ENCODE measurements at places on chromosomes 7 and 10.

DNA sequence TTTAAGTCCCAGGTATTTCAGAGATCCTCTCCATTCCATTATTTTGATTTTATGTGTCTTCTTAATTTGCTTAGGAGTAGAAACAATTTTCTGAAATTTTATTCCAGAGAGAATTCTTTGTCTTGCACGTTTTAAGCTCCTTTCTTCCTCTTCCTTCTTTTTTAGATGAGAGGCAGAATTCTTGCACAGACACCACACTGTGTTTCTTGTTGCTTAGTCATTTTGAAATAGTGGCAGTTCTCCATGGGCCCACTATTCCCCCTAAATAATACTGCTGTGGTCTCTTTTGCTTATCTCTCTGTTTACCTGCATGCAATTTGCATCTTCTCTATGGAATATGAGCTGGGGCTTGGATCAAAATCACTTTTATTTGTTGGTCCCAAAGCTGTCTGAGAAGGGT lies 54.3 kb upstream of the WAC start:
- DNase-seq: no peak

- no peak for DNase-seq
These were observed 87.8 kb downstream of the NRCAM start for GRCh38 chr7:108368466-108368865.

- DNase-seq: no peak
These were observed 171.8 kb downstream of the EGFR start for GRCh38 chr7:55190511-55191160.

- DNase-seq: no peak
These were observed 112.2 kb downstream of the MGMT start for GRCh38 chr10:129579228-129579627.

GRCh38 chr10:114166043-114166442 lies 8.0 kb downstream of the CCDC186 start:
- no peak for DNase-seq

DNA sequence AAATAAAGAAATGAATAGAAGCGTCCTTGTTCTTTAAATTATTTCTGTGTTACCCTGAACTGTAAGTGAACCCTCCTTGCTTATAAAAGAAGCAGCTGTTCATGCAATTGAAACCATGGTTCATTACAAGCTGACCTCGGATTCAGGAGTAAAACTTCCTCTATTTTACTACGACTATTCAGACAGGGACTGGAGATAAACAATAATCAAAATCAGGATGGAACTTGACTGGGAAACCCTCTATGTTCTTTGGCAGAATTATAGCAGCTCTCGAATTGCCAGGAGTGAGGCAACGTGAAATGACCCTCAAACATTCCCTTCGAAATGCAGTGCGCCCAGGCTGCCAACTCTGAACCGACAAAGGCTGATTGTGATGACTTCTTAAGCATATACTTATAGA lies 172.1 kb downstream of the CYP26A1 start:
- no peak for DNase-seq

DNA sequence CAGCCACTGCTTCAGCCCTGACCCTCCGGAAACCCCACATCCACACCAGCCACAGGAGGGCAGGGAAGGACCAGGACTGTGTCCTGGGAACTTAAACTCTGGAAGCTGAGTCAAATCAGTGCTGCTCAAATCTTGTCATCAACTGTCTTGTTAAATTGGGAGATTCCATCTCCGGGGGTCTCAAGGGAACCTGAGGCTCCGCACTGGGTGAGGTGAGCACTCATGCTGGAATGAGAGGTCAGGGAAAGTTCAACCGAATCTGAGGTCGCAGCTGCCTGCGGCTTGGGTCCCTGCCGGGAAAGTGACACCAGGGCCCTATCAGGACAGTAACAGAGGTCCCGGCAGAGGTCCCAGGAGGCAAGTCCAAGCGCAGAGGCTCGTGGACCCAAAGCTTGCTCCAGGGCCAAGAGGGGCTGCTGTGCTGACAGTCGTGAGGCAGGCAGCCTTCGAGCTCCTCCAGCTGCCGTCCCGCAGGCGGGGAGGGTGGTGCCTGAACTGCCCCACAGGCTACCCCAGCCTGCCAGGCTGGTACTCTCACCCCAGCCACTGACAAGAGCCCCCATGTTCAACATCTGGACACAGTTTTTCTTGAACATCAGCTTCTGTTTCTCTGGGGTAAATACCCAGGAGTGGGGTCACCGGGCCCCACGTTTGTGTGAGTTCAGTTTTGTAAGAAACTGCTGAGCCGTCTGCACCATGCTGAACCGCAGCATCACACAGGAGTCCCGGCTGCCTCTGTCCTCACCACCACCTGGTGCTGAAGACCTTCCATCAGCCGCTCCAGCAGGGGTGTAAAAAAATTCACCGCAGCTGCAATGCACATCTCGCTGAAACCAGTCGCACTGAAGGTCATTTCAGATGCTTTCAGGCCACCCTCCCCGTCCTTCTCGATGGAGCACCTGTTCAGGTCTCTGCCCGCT lies 101.0 kb downstream of the DIP2C start:
- no peak for DNase-seq

GRCh38 chr10:58517491-58518355 lies 5.1 kb downstream of the BICC1 start:
- DNase-seq: no peak

DNA sequence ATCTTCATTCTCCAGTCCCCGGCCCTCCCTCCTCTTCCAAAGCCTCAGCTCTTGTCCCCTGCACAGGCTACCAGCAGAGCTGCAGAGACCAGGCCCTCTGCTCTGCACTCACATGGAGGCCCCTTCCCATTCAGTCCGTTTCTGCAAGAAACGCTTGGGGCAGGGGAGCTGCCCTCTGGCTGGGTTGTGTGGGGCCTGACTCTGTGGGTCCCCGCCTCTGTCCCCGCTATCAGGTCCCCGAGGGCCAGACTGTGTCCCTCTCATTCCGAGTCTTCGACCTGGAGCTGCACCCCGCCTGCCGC lies 1.5 kb downstream of the PCOLCE start:
- no peak for DNase-seq

DNA sequence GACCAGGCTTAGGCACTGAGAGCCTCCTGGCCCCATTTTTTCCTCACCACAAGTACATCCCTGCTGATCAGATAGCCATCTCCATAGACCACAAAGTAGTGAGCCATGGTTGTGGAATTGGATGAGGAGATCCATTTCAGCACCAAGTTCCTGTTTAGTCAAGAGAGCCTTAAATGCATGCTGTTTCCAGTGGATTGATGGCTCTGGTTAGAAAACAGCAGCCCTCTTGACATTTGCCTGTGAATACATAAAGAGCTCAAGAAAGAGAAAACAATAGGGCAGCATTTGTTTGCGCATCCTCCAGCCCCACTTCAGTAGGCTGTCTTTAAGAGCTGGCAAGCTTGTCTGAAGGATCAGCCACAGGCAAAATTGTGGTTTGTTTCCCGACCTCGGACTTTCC lies 251.2 kb downstream of the POU6F2 start:
- no peak for DNase-seq

- no peak for DNase-seq
These were observed 140.4 kb upstream of the MAGI2 start for GRCh38 chr7:79593866-79594301.

DNA sequence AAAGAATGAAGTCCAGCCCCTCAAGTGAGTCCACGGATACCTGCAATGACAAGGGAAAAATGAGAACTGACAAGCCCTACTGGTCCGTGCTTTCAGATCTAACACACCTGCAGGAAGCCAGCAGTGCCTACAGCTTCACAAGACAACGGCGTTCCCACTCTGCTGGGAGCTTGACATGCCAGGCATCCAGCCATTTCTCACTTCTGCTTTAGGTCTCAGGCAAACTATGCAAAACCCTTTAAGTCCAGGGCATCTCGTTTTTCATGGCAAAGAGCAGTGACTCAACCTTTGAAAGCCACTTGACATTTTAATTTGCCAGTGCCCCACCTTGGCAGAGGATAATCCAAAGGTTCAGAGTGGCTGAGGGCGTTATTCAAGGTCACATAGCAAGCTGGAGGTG lies 49.1 kb upstream of the GPAM start:
- no peak for DNase-seq

DNA sequence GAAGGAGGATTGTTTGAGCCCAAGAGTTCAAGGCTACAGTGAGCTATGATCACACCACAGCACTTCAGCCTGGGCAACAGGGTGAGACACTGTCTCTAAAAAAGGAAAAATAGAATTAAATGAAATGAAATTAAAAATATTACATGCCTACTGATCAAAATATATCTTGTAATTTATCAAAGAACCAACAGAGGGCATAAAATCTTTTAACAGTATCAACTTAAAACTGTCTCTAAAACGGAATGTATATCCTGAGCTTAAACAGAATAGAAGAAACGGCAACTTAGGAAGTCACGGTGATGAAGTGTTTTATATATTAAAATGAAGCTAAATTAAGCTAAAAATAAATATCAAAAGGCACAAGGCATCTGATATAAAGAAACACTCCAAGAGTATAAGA lies 78.8 kb downstream of the MTPAP start:
- DNase-seq: no peak

DNA sequence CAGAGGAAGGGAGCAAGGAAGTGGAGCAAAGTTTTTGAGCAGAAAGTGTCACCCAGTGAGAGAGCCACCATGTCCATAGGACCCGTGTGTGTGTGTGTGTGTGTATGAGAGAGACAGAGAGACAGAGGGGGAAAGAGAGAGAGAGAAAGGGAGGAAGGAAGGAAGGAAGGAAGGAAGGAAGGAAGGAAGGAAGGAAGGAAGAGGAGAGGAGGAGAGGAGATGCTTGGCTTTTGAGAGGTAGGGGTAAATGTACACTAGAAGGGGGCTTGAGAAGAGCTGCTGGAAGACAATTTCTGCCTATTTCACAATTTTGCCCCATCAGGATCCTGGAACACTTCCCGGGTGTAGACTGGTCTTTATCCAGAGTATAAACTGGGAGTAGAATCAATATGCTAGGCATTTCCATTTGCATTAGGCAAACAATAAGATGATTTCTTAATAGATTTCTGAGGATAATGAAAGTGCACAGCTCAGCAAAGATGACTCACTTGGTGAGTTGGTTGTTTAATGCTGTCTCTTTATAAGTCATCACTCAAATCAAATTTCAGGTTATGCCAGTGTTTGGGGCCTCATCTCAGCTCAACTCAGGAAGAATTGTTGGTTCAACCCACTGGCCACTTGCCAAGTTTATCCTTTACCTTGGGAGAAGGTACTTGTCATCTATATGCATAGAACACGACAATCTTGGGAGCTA lies 70.0 kb upstream of the FAM13C start:
- no peak for DNase-seq

- no peak for DNase-seq
These were observed 1.1 kb downstream of the AUTS2 start for GRCh38 chr7:69599286-69599954.

DNA sequence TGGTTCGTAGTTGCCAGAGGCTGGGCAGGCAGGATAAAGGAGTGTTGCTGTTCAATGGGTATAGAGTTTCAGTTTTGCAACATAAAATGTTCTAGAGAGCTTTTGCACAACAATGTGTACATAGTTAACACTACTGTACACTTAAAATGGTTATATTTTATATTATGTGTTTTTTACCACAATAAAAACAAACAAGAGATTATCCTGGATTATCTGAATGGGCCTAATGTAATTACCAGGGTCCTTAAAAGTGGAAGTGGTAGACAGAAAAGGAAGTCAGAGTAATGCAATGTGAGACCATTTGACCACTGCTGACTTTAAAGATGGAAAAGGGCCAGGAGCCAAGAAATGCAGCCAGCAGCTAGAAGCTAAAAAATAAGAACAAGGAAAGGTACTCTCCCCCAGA lies 159.7 kb downstream of the SGMS1 start:
- no peak for DNase-seq

GRCh38 chr10:116608686-116609594 lies 11.8 kb upstream of the PNLIPRP2 start:
- no peak for DNase-seq

All from activated naive CD8-positive, alpha-beta T cell treated with anti-CD3 and anti-CD28 coated beads, Interleukin-2, amount 10 ng/mL, durations not matched to agents 7 days and 5 days (primary cell).